NCI-H1417 treated with DMSO at 0.1 percent for 48 hours (cell line): ENCODE measurements at places on chromosomes 11 and 22.

DNA sequence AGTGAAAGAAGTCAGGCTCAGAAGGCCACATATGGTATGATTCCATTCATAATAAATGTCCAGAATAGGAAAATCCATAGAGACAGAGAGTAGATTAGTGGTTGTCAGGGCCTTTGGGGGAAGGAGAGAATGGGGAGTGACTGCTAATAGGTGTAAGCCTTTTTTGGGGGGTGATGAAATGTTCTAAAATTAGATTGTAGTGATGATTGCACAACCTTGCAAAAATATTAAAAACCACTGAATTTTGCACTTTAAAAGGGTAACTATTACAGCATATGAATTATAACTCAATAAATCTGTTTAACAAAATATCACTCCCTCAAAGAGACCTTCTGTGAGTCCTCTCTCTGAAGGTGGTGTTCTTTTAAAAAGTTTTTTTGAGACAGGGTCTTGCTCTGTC lies 72.3 kb upstream of the GRK3 start:
- DNase-seq: no peak

DNA sequence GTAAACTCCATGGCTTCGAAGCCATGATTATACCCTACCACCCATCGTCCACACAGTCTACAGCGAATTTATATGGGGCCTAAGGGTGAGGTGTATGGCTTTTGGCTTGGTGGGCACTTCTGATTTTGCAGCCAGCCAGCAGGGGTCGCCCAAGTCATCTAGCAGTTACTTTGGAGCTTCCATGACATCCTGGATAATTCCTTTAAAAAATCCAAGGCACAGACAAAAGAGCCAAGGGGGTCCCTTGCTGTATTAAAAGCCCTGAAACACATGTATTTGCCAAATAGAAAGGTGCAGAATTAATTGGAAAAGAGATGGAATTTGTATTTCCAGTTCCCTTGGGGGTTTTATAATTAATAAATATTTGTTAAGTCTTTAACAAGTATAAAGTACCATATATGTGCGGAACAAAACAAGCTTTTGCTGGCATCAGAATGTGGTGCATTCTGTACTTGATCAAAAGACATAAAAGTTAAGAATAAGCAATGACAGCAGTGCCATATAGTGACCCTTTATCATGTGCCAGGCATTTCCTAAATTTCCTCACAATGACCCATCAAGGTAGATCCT lies 132.8 kb upstream of the PITPNB start:
- no peak for DNase-seq

DNA sequence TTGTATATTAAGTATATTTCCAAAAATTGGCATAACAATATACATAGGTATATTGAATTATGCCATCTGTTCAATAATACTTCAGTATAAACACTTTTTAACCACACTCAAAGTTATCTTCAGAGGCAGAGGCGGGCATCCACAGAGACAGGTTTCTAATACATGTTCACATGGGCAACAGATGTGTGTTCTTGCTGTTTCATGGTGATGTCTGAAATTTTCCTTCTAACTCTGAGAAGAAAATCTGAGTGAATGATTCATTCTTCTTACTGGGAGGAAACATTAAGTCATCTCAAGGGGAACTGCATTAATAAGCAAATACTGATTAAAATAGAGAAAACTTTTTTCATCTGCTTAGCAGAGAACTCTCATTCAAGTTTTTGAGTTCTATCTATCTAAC lies 1074.5 kb downstream of the LRRC4C start:
- no peak for DNase-seq

DNA sequence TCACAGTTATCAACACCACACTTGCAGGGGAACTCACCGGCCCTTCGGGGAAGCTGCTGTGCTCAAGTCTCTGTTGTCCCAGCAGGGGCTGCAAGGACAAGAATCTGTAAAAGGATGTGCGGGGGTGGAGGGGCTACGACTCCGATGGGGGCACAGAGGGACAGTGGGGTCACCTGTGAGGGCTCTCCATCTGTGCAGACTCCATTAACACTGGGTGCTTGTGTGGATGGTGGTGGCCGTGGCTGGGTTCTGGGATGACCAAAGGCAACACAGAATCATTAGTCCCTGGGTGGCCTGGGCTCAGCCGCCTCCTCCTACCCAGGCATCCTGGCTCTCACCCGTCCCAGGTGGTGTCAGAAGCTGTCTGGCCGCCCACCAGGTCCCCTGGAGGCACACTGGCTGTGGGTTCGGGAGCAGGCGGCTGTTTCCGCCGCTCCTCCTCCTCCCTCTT lies 10.2 kb upstream of the RBM4B start:
- DNase-seq: no peak

GRCh38 chr22:24128631-24129262 lies 52.5 kb upstream of the SUSD2 start:
- DNase-seq: no peak

GRCh38 chr22:47878460-47878859 lies 1116.0 kb downstream of the TBC1D22A start:
- no peak for DNase-seq
